Mesenchymal stem cell (in vitro differentiated cells and primary cell): ENCODE measurements at places on chromosomes 3 and 15.

DNA sequence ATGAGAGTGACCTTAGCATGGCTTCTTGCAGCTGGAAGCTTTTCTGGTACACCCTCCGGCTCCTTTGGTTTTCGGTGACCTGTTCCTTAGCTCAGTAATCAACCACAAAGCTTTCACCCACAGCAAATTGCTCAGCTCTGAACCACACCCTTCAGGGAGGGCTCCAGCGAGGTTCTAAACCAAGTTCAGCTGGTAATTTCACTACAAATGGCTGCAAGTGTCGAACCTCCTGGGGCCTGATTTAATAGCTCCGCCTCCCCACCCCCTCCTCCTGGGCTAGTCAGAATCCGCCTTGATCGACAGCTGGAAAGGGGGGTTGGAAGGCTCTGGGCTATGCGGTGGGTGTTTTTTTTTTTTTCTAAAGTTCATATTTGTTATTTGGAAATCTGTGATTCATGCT, 150.9 kb upstream of the MCTP2 start:
- DNase-seq = no peak

GRCh38 chr3:2390926-2391532, 292.4 kb downstream of the CNTN4 start:
- DNase-seq = no peak

GRCh38 chr15:75925440-75925839, 21.8 kb downstream of the FBXO22 start:
- DNase-seq = no peak

- no peak for DNase-seq
Measured at GRCh38 chr15:90054618-90055097, 47.6 kb downstream of the IDH2 start.

DNA sequence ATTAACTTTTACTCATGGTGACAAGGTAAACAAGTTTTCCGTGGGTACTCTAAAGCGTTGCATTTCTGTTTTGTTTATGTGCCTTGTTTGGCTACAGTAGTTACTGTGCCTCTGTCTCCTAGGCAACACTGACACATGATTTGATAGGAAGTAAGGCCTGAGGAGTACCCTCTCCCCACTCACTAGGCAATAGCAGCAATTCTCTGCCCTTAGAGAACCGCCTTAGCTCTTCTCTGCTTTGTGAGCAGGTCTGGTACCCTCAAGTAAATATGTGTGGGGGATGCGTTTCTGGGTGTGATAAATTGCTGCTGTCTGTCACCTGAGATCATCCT, at the start of gene IL5RA:
IL5RA (minus strand) TSS at position 76 of the 332 bp plus-strand sequence. CDS start 5,390 bp downstream, outside the sequence.
- DNase-seq = peak; percentile 84

DNA sequence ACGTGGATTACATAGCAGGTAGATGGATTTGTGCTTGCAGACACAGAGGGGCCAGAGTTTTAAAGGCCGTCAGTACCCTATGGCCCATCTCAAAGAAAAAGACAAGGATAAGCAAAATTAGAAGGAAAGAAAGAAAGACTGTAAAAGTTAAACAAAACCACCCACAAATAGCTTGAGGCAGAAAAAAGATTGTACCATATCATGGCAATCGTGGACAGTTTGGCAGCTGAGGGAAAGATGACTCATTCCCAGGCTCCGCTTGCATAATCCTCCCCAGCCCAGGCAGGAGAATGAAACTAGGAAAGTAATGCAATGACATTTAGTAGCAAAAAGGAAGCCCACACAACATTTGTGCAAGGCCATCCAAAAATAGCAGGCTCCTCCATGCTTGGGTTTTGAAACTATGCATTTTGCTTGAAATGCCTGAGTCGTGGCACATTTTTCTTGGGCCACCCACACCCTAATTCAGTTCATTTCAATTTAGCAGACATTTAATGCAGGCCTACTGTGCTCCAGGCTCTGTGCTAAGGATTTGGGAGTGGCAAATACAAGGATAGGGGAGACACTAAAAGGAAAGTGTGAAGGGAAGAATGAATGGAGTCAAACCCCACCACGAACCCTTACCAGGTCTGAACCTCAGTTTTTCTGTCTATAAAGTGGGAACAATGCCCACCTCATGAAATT, 40.9 kb upstream of the SMAD3 start:
- peak; percentile 98 for DNase-seq

DNA sequence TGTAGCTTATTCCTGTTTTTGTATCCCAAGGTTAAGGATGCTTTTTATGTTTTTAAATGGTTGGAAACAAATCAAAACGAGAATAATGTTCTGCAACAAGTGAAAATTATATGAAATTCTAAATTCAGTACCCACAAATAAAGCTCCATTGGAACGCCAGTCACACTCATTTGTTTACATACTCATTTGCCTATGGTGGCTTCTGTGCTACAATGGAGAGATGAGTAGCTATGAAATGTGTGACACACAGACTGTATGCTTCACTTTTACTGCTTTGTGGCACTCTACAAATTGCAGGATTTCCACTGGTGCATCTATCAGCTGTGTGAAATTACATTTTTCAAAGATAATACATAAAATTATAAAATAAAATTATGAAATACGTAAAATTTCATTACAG, 112.2 kb upstream of the TSPAN3 start:
- DNase-seq = no peak

- DNase-seq = no peak
Measured at GRCh38 chr3:49534581-49535441, 19.5 kb upstream of the BSN start.

DNA sequence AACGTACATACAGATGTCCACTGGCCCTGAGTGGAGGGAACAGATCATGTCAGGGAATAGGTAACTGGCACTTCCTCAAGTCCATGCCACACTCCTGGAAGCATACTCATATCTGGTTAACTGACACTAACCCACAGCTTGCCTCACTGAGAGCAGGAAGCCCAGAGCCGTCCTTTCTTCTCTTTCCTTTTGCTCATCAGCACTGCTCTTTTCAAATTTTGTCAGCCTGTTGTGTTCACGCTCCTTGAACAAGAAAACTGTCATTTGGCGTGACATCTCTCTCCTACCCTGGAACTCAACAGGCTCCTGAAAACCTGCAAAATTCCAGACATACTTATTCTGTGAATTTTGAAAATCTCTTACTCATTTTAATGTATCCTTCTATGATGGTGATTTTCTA, 360.2 kb downstream of the MAGI1 start:
- no peak for DNase-seq

GRCh38 chr3:22474706-22475445, 723.9 kb upstream of the ZNF385D start:
- peak; percentile 23 for DNase-seq

GRCh38 chr3:14117468-14118399, 6.9 kb downstream of the CHCHD4 start:
- DNase-seq = no peak

- DNase-seq = peak; percentile 6
Measured at GRCh38 chr15:93088200-93088980, 621 bp downstream of the RGMA start.

- DNase-seq = no peak
Measured at GRCh38 chr3:105170423-105170822, 196.3 kb upstream of the ALCAM start.

DNA sequence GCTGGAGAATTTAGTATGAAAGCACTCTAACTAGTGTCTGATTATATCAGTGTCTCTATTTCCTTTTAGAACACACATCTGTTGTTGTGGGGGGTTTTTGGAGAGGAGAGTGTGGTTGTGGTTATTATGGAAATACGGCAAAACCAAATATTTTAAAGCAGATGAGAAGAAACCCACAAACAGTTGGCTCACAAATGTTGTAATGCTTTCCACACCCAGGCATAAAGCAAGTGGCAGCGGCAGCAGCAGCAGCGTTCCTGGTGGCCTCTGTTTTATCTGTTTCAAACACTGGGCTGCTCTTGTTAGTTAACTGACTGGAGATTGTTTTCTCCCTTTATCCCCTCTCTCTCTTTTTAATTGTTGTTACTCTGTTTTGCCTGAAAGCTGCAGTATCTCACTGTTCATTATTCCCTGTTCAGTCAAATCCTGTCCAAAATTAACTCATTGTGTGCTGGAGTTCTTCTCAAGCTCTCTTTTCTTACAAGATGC, 1045.5 kb upstream of the NR2F2 start:
- DNase-seq = peak; percentile 76

- no peak for DNase-seq
Measured at GRCh38 chr3:38978729-38979128, 73.0 kb downstream of the SCN11A start.

GRCh38 chr3:194247350-194247740, 103.8 kb downstream of the CPN2 start:
- DNase-seq = no peak

DNA sequence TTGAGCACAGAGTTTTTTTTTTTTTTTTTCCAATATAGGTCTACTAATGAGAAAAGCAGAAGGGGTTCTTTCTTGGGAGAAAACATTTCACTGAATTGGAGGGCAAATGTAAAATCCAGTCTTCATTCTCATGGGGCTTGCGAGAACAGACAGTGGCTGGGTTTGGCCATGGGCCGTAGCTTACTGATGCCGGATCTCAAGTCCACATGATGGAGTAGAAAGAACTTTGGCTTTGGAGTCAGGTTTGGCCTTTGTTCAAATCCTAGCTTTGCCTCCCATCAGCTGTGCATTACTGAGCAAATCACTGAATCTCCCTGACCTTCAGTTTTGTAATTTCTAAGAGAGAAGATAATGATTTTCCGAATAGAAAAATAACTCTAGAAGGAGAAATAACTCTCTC, 59.7 kb downstream of the LMCD1 start:
- DNase-seq = no peak

DNA sequence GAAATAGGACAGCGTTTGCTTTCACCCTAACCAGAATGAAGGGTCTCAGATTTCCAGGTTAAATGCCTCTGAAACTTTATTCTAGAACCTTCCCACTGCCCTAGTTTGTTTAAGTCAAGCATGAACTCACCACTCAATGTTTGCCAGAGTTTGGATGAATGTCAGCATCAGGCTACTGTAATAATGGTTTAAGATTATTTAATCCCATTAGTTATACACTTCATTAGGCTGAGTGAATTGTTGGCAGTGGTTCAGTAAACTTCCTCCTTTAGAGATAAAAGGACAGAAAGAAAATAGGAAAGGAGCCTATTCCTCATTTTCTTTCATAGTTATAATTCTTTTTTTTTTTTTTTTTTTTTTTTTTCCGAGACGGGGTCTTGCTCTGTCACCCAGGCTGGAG, 401.9 kb upstream of the TPRG1 start:
- DNase-seq = no peak

- DNase-seq = no peak
Measured at GRCh38 chr3:126152458-126152857, 27.9 kb downstream of the ALDH1L1 start.

DNA sequence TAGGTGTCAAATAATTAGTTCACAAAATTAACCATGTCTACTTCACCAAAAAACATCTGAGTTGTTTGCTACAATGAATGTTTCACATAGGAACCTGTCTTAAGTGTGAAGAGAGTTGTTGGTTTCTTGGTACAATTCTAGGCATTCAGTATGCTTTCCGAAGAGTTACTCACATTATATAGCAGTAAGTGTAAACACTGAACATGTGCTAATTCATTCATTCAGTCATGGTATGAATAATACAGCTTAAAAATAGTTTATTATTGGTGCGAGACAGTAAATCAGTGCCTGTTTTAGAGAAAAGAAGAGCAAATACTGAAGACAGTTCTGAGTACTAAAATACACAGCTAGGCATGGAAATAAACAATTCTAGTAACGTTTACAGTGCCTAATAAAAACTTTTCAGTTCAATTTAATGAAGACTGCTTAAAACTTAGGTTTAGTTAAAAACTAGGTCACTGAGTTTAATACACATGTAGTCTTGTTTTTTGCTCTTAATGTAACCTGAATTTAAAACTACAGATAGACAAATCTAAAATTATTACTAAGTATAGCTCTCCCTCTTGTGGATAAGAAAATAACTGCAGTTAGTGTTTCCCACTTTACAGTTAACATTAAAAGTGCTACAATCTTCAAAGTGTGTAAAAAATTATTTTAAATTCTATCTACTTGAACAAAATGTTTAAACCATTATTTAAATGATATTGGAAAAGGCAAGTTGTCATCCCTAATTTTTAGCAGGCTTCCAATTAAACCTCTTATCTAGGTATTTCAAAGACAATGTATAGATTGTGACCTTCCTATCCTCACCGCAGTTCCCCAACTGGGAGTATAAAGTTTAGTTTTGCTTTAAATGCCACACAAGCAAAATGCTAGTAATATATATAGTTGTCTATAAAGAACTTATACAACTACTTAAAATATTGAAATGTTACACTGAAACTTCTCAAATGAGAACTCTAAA, 20.1 kb upstream of the ZCWPW2 start:
- peak; percentile 41 for DNase-seq

- DNase-seq = no peak
Measured at GRCh38 chr3:111592936-111593335, 2.2 kb downstream of the ZBED2 start.

GRCh38 chr3:8239718-8240695, 261.6 kb upstream of the LMCD1 start:
- peak; percentile 62 for DNase-seq

DNA sequence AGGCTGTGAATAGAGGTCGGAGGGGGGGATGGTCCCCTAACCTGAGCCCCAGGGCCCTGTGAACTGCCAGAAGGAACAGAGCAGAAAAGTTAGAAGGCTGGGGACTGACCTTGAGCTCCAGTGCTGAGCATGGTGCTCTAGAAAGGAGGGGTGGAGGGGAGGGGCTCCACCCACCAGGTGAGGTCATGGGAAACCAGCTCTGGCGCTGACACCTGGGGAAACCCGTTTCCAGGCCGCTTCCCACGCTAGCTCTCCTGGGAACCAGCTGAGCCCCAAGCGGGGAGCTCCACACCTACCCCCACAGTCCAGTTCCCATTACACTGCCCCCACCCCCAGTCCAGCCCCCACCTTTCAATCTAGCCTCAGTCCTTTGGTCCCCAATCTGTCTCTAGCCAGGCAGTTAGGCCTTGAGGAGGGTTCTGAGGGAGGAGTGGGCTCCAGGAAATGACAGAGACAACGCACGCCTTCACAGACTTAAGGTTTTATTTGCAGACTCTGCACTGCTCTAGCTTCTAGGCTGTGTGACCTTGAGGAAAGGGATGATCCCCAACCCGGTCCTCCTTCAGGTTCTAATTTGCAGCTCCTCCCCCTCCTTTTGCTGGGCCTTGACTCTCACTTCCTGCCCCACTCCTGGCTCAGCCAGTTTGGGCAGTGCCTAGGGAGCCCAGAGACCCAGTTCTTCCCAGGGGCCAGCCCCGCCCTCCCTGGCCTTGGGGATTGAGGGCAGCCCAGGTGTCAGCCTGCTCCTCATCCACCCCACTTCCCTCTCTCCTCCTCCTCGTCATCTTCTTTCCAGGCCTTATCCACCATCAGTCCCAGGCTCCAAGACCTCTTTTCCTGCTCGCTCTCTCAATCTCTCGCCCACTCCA, 2.1 kb downstream of the RHOV start:
- DNase-seq = no peak

DNA sequence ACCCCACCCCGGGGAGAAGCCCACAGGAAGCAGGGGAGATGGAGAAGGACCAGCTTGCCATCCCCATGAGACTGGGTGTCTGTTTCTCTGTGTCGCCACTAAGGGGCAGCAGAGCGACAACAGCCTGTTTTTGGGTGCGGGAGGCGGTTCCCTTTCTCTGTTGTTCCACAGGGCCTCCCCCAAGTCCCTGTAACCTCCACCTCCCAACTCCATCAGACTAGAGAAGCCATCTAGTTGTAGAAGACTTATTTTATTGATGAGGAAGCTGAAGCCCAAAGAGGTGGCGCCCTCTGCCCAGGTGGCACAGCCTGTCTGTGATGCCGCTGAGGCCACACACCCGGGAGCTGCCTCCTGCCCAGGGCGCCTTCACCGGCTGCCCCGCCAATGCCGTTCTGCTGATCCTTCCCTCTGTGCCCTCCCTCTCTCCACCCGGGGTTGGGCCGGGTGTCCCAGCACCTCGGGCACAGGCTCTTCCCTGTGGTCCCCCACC, 3.9 kb upstream of the CCDC9B start:
- peak; percentile 75 for DNase-seq
